ENCODE measurements at places on chromosomes 6 and 20.

- DNase-seq, result no peak
Observed at GRCh38 chr20:24506696-24507095, 37.3 kb downstream of the SYNDIG1 start.

DNA sequence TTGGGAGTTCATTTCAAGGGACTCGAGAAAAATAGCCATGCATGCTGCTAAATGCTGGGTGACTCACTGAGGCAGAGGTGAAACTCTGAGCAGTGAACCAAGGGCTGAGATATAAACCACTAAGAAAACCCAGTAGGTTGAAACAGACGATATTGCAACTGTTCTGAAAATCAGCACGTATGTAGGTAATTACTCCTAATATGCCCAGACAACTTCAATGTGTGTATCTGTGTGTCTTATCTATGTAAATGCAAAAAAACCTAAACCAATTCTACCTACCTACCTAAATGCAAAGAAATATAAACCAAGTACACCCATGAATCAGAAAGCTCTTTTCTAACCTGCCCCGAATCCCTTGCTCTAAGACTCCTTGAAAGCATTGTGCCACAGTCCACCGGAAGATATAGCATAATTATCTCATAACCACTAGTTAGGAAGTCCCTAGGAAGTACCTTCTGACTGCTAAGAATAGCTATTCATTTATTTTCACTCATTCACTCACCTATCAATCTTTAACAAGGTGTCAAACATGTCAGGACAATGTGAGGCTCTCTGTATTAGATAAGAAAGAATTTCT lies 458.7 kb upstream of the RUNX2 start:
- no peak for DNase-seq

GRCh38 chr20:9668381-9668780 lies 154.0 kb downstream of the LAMP5 start:
- no peak for DNase-seq

- DNase-seq, result no peak
Observed at GRCh38 chr6:163743796-163744195, 329.3 kb downstream of the QKI start.

DNA sequence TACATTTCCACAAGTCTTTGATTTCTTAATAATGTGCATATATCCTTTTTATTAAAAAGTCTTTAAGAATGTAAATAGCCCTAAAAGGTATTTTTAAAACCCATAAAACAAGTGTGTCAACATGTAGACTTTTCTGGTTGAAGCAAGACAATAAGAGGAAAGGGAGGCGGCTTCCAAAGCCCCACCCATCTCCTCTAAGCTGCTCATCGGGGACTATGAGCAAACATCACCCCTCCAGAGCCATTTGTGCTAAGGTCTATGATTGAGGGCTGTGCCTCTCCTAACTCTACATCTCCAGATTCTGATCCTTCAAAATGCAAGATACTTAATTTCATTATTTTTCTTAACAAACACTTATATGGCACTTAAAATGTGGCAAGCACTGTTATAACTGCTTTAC lies 2.5 kb upstream of the NAA20 start:
- DNase-seq, result no peak

DNA sequence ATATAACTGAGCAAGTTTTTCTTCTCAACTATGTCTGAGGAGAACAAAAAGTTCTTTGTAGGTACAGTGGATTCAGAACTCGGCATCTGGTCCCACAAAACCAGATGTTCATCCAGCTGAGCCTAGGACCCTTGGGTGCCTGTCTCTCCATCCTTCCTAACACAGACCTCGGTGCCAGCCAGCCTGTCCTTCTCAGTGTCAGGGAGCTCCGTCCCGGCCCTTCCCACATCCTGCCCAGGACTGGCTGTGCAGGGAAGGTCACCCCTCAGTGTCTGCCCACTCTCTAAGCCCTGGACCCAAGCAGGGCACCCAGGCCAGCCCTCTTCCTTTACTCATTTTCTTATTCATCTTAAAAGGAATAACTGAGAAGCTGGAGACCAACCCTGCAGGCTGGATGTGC lies 32.0 kb upstream of the AGPAT4 start:
- DNase-seq, result no peak

GRCh38 chr6:33613795-33614168 lies 7.3 kb upstream of the ITPR3 start:
- no peak for DNase-seq

- DNase-seq, result no peak
Observed at GRCh38 chr20:43977252-43977651, 62.6 kb downstream of the TOX2 start.

- DNase-seq, result no peak
Observed at GRCh38 chr20:18288749-18289267, 481 bp downstream of the ZNF133 start.

GRCh38 chr6:33091957-33092356 lies 16.2 kb downstream of the HLA-DPB1 start:
- DNase-seq, result peak; percentile 29

DNA sequence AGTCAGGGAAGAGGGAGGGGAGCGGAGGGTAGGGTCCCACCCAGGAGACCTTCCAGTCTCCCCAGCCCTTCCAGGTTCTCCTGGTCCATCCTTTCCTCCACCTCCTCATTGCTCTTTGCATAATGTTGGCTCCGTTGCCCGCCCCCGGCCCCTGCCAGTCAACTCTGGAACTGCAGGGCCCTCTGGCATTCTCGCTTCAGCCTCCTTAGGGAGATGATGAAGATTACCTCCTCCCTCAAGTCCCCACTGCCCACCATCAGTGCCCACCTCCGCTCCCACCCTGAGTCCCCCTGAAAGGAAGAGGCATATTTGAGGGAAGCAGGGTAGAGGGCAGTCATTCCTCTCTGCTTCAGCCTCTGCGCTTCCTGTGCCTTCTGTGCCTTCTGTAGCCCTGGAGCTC lies 8.5 kb downstream of the TMEM63B start:
- no peak for DNase-seq

GRCh38 chr6:159324596-159324995 lies 155.4 kb downstream of the FNDC1 start:
- no peak for DNase-seq

- DNase-seq, result no peak
Observed at GRCh38 chr6:62652692-62653328, 366.8 kb upstream of the KHDRBS2 start.

GRCh38 chr6:118783931-118784550 lies 109.9 kb upstream of the ASF1A start:
- no peak for DNase-seq

GRCh38 chr6:74250161-74250818 lies 554.3 kb downstream of the CD109 start:
- no peak for DNase-seq

DNA sequence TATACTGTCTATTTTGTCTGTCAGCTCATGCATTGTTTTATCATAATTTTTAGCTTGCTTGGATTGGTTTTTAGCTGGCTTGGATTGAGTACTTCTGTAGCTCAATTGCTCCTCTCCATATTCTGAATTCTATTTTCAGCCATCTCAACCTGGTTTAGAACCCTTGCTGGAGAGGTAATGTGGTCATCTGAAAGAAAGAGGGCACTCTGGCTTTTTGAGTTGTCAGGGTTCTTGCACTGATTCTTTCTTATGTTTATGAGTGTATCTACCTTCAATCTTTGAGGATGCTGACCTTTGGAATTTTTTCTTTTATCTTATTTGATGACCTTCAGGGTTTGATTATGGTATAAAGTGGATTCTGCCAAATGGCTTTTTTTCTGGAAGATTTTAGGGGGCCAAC lies 632.7 kb upstream of the ID4 start:
- DNase-seq, result no peak

DNA sequence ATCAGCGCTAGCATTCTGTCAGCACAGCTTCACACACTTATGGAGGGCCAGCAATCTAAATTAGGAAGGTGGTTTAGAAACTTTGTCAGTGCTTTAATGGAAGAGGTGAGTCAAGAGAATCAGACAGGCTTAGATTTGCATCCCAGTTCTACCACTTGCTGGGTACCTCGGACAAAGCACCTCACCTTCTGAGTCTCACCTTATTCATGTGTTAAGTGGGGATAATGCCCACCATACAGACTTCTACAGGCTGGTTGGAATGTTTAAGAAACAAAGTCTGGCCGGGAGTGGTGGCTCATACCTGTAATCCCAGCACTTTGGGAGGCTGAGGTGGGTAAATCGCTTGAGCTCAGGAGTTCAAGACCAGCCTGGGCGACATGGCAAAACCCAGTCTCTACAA lies 12.2 kb upstream of the STK35 start:
- no peak for DNase-seq

DNA sequence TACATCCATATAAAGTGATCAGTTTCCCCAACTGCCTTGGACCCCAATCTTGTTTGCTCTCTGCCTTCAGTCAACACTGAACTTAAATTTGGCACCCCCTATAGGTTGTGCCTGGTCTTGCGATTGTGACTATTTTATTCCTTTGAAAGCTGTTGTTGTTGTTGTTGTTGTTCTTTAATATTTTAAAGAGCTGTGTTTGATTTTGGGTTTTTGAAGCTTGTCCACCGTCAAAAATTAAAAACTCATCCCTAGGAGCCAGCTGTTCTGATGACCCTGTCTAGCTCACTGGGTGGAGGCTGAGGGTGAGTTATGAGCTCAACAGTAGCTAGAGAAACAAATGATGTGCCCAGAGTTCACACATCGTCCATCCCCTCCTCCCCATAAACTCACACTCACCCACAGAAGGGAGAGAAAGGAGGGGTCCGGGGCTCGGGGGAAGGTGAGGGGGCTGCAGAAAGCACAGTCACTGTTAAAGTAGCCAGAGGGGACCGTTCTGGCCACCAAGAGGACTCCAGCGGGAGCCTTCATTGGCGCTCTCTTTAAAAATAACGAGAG lies 4.0 kb downstream of the SIM1 start:
- DNase-seq, result no peak

DNA sequence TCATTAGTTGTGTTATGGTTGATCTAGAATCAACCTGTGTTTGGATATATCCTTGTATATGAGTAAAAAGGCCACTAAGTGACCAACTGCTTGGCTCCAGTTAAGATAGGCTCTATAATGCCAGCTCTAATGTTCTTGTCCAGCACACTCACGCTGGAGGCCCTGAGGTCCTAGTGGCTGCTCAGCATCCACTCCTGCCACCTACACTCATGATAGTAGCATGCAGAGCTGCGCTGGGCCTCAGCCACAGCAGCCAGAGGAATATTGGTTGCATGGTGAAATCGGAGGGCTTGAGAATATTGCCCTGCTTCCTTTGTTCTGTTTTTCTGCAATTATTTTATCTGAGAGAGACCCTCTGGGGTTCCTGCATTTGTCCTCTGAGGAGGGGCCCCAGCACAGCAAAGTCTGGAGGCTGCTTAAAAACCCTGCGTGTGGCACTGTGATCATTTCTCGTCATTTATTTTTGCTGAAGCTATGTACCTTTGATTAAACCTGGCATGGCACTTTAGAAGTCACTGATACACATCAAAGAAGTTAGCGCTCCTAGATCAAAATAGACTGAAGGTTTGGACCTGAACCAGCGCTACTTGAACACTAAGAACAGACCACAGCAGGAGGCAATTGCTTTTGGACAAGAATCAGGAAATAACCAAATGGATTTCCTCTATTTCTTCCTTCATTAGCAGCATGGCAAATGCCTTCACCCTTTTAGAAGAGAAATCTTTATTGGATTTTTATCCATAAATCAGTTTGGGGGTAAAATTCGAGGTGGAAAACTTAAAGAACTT lies 398.4 kb upstream of the ID4 start:
- no peak for DNase-seq

DNA sequence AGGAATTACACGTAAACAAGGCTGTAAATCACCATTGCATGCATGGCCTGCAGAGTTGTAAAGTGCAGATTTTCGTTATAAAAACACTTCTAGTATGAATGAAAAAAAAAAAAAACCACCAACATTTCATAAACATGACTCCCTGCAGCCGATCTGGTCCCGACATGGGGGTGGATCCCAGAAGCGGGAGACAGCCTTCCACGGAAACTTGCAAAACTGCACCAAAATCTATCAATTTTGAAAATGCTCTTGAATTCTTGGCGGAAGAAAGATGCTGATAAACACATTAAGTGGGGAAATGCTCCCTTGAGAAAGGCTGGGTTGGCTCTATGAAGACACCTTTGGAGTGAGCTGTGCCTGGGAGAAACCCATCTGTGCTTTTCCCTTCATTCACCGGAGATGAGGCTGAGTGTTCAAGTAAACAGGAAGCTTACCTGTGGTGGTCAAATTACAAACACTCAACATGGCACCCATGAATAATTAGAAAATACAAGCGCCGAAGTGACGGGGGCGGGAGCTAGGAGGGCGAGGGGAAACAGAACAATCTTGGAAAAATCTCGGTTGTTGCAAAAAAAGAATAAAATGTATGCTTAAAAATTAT lies 845 bp upstream of the ANKRD60 start:
- no peak for DNase-seq

GRCh38 chr6:50853939-50854338 lies 35.3 kb downstream of the TFAP2B start:
- no peak for DNase-seq

GRCh38 chr6:144647971-144648651 lies 363.0 kb downstream of the UTRN start:
- DNase-seq, result no peak

GRCh38 chr6:98932381-98932780 lies 15.4 kb downstream of the FBXL4 start:
- DNase-seq, result no peak

- no peak for DNase-seq
Observed at GRCh38 chr20:62696989-62697388, 11.6 kb upstream of the NTSR1 start.

- DNase-seq, result no peak
Observed at GRCh38 chr6:32146687-32147086, 5.1 kb downstream of the PRRT1 start.

- no peak for DNase-seq
Observed at GRCh38 chr20:52230409-52230808, 38.8 kb upstream of the ZFP64 start.

DNA sequence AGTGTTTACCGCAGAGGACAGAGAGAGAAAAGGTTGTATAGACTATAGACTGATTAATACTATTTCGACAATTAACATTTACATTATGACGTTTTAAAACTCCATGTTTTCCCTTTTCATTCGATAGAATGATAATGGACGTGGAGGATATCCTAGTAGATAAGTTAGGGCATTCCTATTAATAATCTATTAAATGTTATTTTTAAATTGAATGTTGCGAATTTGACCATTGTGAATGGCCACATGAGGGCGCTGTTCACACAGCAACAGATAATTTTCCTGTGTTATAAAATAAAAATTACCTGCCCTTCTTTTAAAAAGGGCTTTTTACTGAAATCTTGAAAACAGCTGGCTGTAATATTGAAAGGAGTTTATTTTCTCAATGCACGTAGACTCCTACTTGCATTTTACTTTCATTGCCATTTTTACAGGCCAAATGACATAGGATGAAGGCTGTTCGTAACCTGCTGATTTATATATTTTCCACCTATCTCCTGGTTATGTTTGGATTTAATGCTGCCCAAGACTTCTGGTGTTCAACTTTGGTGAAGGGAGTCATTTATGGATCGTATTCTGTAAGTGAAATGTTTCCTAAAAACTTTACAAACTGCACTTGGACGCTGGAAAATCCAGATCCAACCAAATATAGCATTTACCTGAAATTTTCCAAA lies 3.3 kb downstream of the ADGRB3 start:
- DNase-seq, result no peak

DNA sequence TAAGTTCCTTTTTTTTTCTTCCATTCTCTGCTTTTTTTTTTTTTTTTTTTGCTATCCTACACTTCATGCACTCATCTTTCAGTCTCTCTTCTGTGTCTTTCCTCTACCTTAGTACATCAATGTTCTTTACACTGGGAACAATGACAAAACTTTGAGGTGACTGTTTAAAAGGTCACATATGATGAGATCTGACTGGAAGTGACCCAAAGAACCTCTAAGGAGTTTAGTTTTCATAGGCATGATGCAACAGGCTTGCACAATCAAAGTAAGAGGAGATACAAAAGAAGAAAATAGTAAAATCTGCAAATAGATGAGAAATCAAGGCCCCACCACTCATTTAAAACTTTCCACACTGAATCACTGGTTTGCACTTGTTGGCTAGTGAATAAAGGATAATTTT lies 840.8 kb downstream of the TBC1D32 start:
- DNase-seq, result no peak

All from activated naive CD4-positive, alpha-beta T cell (primary cell).